ENCODE measurements at places on chromosomes 12 and 14.

GRCh38 chr14:53336729-53337128, 183.6 kb upstream of the DDHD1 start:
- DNase-seq, result no peak

DNA sequence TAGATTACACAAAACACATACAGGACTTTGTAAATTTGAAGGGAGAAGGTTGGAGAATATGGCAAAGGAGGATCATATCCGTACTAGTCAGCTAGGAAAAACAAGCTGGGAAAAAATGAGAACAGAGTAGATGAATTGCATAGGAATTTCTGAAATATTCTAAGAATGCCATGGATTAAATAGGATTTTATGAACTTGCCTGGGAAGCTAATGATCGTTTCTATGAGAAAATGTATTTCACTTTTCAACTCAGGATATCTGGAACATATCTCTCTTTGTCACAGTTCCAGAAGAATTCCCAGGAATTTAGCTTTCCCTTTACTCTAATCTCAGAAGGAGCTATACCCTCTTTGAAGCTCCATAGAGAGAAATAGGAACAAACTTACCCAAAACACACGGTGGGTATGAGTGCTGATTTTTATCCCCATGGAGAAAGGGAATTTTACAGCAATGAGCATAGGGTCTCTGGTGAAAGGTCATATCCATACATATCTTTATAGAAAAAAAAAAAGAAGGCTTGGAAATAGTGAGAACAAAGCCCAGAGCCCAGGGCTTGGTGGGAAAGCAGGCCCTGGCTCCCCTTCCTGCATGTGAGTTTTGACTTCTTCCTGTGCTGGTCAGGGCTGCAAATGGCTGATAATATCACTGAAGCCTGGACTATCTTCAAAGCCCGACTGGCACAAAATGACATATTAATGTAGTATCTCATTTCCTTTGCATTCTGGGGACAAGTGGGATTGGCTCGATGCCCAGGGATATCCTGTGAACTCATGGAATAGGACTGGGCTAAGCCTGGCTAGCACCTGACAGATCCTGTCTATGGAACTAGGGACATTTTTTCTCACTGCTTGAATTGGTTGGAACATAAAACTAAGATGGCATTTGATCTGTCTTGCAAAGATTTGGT, 136.3 kb downstream of the AEBP2 start:
- no peak for DNase-seq

- DNase-seq, result no peak
These were observed 116.7 kb downstream of the SNAPC1 start for GRCh38 chr14:61878931-61879330.

GRCh38 chr12:123934829-123935228, 37.8 kb downstream of the CCDC92 start:
- no peak for DNase-seq

GRCh38 chr12:82650627-82651337, 35.9 kb upstream of the TMTC2 start:
- no peak for DNase-seq

DNA sequence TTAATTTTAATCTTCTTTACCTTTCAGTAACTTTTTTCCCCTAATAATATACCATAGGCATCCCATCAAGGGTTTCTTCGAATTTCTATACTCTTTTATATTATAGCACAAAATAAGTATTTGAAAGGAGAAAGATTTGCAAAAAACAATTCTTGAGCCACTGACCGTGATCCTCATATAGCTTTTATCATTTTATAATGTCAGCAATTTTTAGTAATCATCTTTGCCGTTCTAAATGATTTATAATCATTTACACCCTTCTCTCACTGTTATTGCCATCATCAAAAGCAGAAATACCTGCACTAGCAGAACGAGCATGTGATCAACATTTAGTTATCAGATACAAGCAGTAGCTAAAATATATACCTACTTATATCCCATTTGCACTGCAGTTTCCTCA, 16.9 kb downstream of the PTPRQ start:
- DNase-seq, result no peak

- no peak for DNase-seq
These were observed 182.3 kb downstream of the KIF26A start for GRCh38 chr14:104320611-104321086.

- DNase-seq, result no peak
These were observed 773.2 kb upstream of the ALG10B start for GRCh38 chr12:37543131-37543965.

DNA sequence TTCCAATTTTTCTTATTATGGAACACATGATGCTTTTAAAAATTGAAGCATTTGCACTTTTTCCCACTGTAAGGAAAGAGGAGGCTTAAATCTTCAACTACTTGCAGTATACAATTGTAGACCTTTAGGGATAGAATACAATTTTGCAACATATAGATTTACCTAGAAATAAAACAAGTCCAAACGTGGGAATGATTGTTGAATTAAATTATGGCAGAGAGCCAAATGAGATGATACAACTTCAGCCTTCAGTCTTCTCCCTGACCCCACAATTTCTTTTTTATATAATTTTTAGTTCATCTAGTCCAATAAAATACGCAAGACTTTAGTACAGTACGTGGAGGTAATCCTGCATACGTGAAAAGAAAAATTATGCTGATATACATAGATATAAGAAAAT, 666.5 kb downstream of the SLC16A7 start:
- DNase-seq, result no peak

DNA sequence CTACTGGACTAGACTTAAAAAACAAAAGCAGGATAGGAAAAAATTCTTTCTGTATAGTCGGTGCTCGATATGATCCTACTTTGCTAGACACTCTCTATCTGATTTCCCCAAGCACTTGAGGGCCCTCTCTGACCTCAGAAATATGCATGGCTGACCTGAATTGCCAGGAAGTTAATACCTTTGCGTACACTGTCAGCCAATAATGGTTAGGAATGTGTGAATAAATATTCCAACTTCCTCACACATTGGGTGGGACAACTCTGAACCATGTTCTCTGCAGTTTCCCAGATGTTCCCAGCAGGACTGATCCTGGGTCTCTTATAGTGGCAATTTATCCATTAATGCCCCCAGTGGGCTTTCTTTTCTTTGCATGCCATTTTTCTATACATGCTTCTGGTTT, 20.5 kb upstream of the RPL10L start:
- DNase-seq, result no peak

- no peak for DNase-seq
These were observed 180.2 kb downstream of the ACSS3 start for GRCh38 chr12:81257947-81258551.

DNA sequence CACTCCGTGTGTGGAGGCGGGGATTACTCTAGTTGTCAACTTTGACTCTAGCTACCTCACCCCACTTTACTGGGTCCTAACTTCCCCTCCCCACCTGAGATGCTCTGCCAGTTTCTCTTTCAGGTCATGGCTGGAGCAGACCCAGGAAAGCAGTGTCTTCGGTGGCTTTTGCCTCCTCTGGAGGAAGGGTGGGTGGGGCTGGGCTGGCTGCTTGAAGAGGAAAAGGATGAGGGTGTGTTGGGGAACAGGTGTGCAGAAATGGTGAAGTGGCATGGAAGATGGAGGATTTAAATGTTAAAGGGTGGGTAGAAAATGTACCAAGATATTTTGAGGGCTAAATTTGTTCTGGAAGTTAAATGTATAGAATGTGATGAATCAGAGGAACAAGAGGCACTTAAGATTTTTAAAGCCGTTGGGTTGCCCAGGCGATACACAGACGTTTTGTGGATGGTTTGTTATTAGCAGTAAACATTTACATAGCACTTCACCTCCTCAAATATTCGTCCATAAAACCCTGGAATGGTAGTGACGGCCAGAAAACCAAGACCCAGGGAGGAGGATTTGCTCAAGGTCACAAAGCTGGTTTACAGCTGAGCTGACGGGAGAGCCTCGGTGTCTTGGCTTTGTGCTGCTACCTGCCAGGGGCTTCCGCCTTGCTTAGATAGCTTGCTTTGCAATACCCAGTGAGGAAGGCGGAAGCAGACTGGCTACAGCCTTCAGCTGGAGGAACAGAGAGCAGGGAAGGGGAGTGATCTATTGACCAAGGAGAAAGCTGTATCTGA, 72.2 kb upstream of the PRMT8 start:
- no peak for DNase-seq

- DNase-seq, result no peak
These were observed 230.1 kb upstream of the PLXNC1 start for GRCh38 chr12:93918262-93918661.

- no peak for DNase-seq
These were observed 17.8 kb downstream of the HDAC7 start for GRCh38 chr12:47801904-47802246.

DNA sequence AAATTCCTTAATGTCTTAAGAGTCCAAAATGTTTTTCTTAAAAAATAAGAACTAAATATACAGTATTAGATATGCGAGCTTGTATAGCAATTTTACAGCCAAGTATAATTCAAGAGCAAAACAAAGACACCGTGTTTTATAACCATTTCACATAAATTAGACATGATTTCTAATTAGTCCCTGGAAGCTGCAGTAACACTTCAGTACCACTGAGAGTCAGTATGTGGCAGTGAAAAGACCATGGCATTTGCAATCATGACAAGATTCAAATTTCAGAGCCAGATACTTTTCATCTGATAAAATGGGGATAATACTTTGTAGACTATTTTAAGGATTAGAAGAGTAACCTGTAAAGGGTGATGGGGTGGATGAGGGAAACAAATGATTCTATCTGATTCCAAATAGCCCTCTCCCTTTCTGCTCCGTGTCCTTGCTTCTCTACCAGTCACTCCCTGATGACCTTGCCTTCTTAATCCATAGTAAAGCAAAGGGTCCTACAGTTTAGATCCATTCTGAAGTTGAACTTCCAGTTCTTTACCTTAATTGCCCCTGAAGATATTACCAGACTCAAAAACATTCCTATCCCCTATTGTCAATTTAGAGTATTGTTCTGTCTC, 145.4 kb upstream of the ABCD2 start:
- DNase-seq, result no peak

DNA sequence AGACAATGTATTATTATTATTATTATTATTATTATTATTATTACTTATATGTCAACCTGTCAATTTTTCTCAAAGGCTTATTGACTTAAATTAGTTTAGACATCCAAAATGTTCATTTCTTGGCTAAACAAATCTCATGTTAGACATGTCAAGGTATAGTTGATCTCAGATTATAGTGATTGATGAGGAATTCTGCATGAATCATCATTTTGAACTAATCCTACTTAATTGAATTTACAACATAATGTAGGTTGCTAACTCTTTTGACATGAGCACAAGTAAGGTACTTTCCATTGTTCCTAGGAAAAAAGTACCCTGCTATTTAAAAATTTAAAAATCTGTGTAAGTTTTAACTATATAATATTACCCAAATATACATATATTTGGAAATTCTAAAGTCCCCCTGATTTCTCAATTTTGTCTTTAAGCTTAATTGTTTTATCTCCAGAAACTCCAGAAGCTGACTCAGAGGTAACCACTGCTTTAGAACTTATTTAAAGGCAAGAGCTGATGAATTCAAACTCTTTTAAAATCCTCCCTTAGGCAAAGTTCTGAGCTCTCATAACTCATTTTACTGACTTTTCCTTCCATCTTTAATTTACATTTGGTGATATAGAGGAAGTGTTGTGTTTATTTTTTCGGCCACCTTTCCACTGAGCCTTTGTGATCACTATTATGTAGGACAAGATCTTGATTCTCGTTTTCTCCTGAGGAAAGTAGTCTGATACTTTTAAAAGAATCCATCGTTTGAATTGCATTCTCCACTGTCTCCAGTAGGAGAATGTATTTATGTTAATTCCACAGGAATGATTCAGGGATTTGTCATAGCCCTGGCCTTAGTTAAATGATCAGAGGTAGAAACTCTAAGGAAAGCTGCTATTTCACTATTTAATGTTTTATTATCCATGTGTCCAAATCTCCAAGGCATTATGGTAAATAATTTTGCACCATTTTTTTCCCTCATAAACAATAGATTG, 1304.5 kb downstream of the AACS start:
- DNase-seq, result no peak

GRCh38 chr14:61588419-61588901, 106.9 kb upstream of the HIF1A start:
- DNase-seq, result no peak

- DNase-seq, result no peak
These were observed 54.2 kb downstream of the ELK3 start for GRCh38 chr12:96248136-96248931.

DNA sequence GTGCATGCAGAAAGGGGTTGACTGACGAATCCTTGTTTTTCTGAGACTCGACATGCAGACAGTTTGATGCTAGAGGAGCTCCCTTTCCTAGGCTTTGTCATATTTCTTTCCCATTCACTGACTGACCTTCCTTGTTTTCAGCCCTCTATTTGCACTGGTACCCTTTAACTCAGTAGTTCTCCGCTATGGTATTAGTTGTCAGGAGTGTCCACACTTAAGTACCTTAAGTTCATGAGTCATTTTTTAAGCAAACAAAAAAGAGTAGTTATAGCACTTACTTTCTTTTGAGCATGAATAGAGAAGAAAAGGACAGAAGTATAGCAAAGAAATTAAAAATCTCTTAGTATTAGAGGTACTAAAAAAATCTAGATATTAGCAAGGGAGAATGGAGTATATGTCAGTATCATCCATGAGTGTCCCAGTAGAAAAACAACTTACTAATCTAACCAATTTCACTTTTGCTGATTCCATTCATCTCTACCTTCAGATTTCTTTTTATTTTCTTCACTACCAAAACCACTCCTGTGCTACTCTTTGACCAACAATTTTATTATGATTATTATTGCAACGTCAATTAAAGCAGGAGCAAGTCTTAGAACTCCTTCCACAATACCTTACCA, 8.3 kb downstream of the ATP2B1 start:
- DNase-seq, result no peak

- no peak for DNase-seq
These were observed 52.2 kb downstream of the ST8SIA1 start for GRCh38 chr12:22282283-22282682.

- no peak for DNase-seq
These were observed 72.5 kb upstream of the ATP2B1 start for GRCh38 chr12:89781156-89781555.

GRCh38 chr12:4265280-4265679, 8.3 kb upstream of the CCND2 start:
- DNase-seq, result no peak

DNA sequence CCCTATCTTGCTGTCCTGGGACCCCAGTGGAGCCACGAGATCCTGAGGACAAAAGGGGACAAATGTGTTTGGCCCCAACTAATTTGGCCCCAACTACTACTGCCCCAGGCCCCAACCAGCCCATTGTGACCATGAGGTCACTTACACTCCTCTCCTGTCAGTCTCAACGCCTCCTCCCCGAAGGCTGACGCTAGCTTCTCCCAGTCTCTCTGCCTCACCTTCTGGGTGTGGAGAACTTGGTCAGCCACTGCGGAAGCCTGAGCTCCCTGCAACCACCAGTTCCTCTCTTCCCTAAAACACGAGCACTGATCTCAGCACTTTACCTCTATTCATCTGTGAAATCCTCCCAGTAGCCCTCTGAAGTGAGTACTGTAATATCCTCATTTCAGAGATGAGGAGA, 13.3 kb downstream of the FAM181A start:
- DNase-seq, result no peak

GRCh38 chr14:44341116-44341515, 166.0 kb downstream of the FSCB start:
- DNase-seq, result no peak

GRCh38 chr12:111434680-111435338, 29.1 kb downstream of the SH2B3 start:
- DNase-seq, result peak; percentile 76

- no peak for DNase-seq
These were observed 48.4 kb upstream of the IFNG-AS1 start for GRCh38 chr12:67940780-67941243.

Measured in stimulated activated CD8-positive, alpha-beta memory T cell treated with anti-CD3 and anti-CD28 coated beads, Interleukin-15, amount 100 ng/mL, for 1 hour (primary cell).